ENCODE measurements at places on chromosomes 12 and 14.

- no peak for DNase-seq
Observed at GRCh38 chr14:61602003-61602732, 93.1 kb upstream of the HIF1A start.

GRCh38 chr14:64726585-64726890, 22.3 kb downstream of the PLEKHG3 start:
- peak; percentile 45 for DNase-seq

DNA sequence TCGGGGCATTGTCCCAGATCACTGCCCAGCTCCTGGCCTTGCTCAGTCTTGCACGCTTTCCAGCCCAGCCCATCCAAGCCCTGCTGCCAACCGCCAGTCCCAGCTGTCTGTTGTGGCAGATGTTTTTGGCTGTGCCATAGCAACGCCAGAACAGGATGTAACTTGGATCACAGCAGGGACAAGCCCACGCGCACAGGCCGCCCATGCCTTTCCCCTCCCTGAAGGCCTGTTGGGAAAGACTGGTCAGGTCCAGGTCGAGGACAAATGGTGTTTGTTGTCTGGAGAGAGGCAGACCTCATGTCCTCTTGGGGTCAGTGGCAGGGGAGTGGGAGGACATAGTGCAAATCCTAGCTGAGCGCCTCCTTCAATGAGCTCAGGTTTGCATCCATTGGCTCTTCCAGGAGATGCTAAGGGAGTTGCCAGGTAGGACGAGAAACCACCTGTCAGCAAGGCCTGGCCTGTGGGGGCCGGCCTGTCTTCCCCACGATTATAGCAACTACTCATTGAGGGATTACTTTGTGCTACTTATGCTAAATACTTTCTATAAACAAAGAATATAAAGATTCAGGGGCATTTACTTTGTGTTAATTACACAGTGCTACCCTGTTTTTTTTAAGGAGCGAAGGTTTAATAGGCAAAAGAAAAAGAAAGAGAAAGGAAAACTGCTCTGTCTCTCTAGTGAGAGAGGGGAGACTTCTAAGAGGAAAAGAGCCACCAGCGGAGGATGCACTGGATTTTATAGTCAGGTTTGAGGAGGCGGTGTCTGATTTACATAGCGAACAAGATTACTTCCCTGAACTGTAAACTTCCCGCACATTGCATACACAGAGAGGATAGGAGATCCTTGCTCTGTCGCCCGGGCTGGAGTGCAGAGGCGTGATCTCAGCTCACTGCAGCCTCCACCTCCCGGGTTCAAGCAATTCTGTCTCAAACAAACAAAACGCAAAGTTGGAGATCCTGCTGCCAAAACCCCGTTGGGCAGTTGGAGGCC, 42.8 kb upstream of the CORO1C start:
- DNase-seq, result no peak

DNA sequence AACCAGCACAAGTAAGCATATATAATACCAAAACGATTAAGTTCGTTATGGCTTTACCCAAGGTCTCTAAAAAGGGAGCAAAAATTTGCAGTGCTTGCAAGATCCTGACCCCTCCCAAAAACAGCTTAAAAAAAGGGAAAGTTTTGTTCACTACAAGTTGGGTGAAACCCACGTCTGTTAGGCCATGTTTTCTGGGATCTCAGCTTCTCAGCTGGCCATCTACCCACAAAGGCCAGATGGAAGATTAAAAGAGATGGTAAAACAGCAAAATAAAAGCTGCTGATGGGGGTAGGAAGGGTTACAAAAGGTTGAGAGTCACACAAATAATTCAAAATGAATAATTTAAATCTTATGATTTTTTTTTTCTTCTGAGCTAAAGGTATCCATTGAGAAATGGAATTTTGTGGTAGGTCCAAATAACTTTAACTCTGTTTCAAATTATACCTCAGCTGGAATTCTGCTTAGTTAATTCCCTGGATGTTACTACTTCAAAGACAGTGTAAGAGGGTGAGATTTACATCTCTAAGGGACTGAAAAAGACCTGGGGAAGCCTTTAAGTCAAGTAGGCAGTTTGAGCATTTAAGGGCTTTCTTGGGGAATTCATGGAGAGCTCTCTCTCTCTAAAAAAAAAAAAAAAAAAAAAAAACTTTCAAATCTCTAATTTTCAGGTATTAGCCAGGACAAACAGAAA, 185.6 kb upstream of the NAV3 start:
- DNase-seq, result no peak

DNA sequence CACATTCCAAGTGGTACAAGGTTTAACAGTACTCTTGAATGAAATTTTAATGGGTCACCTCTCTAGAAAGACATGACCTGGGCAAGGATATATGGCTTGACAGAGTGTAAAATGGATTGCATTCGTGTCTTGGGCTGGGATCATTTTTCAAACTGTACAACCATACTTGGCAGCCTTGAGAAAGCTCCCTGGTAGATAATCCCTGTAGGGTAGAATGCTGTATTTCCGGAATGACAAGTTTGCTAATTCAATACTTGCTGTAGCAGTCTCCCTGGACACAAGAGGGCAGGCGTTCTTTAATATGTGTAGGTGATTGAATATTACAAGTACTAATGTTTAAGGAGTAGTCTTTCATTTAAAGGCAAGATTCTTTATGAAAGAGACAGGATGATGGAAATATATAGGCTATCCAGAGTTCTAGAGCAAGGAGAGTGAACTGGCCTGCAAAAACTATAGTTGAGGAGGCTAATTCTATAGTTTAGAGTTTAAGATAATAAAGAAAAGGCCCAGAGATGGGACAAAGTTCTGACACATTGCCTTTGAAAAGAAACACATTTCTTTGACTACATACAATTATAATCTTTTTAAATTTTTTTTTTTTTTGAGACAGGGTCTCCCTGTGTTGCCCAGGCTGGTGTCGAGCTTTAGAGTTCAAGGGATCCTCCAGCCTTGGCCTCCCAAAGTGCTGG, 53.4 kb downstream of the PLBD1 start:
- DNase-seq, result no peak

DNA sequence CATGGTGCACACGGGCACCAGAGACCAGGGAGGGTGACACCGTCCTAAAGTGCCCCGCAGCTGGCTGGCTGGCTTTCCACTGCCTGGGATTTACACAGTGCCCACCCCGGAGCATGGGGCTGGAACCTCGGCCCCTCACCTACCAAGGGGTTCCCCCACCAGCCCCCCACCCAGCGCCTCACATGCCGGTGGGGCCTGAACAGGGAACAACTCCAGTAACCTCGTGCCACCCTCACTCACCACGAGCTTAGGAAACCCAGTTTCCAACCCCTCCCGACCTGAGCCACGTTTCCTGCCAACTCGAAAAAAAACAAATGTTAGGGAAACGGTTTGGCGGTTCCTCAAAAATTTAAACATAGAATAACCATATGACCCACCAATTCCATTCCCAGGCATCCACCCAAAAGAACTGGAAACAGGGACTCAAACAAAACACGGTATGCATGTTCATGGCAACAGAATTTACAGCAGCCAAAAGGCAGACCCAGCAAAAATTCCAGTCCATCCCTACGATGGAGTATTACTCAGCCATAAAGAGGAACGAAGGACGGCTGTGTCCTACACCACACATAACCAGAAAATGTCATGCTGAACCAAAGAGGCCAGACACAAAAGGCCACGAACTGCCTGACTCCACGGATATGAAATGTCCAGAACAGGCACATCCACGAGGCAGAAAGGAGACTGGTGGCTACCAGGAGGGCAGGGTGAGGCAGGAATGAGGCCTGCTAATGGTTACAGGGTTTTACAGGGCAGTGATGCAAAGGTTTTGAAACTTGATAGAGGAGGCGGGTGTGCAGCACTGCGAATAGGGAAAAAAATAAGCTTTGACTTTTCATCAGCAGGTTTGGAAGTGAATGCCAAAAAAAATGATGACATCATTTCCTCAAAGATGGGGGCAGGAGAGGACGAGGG, 68.9 kb downstream of the NCOR2 start:
- no peak for DNase-seq

GRCh38 chr12:122834104-122834920, 945 bp upstream of the HIP1R start:
- no peak for DNase-seq

GRCh38 chr12:25903603-25904245, 54.8 kb upstream of the RASSF8 start:
- no peak for DNase-seq

DNA sequence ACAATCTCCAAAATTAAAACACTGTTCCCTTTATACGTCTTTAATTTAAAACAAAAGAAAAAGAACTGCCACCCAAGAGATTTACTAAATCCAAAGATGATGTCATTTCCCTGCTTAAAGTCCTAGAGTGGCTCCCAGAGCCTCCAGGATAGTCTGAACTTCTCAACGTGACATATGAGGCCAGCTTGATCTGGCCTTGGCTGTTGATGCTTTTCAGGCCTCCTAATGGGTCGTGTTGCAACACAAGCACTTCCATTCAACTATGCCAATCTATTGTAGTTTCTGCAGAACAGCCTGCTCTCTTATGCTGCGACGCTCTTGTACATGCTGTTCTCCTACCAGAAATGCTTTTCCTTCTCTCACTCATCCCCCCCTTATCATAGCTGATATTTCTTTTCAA, 35.7 kb downstream of the LGR5 start:
- no peak for DNase-seq

DNA sequence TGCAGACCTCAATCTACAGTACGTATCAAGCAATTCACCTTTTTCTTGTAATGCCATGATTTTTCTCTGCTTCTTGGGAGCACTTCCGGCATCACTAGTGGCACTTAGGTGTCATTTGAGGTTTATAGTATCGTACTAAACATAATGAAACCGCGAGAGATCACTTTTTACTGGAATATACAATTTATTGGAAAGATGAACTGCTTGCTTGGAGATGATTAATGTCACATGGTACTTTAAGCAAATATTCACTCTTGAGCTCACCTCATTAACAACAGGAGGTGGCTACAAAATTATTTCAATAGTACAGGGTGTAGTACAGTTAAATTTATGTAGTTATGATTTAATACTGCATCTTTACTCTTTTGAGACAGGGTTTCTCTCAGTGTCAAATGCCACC, 11.5 kb downstream of the FUT8 start:
- no peak for DNase-seq

DNA sequence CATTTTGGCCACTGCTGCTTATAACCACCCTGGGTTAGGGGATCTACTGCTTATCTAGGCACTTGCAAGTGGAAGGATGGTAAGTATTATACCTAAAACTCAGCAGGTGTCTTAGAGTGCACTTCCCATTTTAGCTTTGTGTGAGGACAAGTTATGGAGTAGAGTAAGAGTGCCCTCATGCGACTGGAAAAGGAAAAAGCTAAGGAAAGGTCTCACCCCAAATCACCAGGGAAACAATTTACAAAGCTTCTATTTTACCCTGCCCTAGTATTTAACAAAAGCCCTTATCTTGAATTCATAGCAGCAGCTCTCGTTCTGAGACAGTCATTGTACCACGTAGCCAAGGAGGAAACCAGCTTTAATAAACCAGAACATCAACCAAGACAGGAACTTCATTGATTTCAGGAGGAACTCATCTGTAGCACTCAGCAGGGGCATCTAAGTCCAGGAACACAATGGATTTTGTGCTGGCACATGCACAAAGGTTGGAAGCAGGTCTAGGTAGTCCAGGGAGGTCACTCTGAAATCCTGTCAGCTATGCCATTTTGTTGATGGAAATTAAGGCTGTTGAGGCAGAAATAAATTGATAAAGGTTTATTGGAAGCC, 2.9 kb downstream of the RDH12 start:
- peak; percentile 50 for DNase-seq

- no peak for DNase-seq
Observed at GRCh38 chr12:27163048-27163715, 80.8 kb upstream of the C12orf71 start.

GRCh38 chr12:89326239-89327040, 25.9 kb downstream of the DUSP6 start:
- DNase-seq, result no peak

DNA sequence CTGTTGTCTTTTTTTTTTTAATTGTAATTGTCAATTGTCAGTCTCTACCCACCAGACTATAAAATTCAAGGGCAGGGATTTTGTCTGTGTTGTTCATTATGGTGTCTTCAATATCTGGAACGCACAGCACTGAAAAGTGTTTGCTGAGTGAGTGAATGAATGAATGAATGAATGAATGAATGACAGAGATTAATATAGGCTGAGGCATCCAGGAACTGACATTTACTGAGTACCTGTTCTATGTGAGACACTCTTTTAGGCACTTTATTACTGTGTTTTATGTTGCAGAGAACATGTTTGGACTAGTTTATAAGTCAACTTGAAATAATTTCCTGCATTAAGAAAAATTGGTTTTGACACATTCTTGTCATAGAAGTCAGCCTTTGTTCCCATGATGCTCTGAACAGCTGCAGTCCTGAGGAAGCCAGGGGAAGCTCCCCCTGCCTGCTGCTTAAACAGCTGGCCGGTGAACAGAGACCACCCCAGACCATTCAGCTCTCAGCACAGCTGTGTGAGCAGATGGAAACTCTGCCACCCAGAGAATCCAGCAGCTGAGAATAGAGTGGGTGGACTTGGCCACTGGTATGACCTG, 160.7 kb upstream of the CCND2 start:
- no peak for DNase-seq

DNA sequence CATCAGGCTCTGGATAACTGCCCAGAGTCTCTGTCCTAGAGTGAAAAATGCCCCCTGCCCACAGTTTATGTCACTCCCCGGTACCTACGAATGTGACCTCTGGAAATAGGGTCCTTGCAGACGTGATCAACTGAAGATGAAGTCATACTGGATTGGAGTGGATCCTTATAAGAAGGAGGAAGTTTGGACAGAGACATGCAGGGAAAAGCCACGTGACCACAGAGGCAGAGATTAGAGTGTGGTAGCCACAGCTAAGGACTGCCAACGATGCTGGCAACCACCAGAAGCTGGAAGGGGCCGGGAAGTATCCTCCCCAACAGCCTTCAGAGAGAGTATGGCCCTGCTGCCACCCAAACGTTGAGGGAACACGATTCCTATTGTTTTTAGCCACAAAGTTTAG, 101.2 kb upstream of the NCOR2 start:
- DNase-seq, result no peak

- DNase-seq, result no peak
Observed at GRCh38 chr14:103189481-103190470, 66.5 kb downstream of the TNFAIP2 start.

DNA sequence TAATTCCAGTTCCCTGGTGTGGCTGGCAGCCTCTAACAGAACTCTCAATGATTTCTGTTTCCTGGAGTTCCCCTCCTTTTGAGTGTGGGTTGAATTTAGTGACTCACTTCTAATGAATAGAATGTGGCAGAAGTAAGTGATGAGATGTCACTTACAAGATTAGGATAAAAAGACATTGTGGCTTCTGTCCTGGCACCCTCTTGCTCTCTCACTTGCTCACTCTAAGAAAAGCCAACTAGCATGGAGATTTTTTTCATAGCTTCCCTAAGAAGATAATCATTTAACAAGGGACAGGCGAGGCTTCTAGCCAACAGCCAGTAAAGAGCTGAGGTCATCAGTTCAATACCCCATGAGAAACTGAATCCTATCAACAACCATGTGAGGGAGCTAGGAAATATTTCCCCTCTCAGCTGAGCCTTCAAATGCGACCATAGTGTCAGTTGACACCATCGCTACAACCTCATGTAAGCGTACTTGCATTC, 156.7 kb downstream of the TMTC3 start:
- peak; percentile 80 for DNase-seq
